HFFc6 (cell line): ENCODE measurements at places on chromosomes 5 and 9.

GRCh38 chr9:90697808-90698207 lies 55.2 kb upstream of the DIRAS2 start:
- no peak for DNase-seq

DNA sequence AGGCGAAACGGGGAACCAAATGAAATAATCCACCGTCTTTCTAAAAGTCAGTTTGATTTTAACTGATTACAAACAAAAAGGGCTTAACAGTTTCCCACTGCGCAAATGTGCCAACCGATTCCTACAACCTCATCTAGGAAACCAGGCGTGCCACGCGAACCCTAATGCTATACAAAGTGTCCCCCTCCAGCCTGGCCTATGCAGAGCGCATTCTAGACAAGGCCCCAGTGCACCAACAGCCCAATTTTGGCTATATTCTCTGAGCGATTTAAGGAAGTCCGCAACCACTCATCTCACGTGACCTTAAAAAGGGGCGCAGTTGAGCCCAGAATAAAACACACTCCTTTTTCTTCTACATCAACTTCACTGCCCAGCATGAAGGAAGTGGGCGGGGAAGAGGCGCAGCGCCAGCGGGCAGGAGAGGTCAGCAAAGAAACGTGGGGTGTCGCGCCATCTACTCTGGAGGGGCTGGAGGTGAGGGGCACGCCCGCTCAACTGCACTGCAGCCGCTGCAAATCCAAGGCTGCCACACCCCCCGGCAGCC lies 779 bp downstream of the FAM13B start:
- peak; percentile 41 for DNase-seq

- peak; percentile 97 for DNase-seq
These were observed 389.1 kb downstream of the ENC1 start for GRCh38 chr5:74251141-74252035.

GRCh38 chr5:126872561-126873354 lies 95.8 kb downstream of the LMNB1 start:
- DNase-seq: no peak

DNA sequence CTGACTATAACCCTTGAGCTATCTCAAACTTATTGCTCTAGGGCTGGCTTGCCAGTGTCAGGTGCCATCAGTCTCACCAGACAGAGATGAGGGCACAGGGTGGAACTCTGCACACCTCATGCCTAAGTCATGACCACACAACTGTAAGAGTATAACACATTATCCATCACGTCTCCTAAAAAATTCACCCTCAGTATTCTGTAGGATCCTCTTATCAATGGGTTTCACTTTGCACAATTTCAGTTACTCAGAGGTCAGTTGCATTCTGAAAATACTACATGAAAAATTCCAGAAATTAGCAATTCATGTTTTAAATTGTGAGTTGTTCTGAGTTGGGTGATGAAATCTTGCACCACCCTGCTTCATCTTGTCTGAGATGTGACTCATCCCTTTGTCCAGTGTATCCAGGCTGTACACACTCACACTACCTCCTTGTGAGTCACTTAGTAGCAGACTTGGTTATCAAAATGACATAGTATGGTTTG lies 690.9 kb upstream of the CDH18 start:
- DNase-seq: peak; percentile 47

- DNase-seq: no peak
These were observed 263.0 kb upstream of the FBXL7 start for GRCh38 chr5:15236911-15237508.

DNA sequence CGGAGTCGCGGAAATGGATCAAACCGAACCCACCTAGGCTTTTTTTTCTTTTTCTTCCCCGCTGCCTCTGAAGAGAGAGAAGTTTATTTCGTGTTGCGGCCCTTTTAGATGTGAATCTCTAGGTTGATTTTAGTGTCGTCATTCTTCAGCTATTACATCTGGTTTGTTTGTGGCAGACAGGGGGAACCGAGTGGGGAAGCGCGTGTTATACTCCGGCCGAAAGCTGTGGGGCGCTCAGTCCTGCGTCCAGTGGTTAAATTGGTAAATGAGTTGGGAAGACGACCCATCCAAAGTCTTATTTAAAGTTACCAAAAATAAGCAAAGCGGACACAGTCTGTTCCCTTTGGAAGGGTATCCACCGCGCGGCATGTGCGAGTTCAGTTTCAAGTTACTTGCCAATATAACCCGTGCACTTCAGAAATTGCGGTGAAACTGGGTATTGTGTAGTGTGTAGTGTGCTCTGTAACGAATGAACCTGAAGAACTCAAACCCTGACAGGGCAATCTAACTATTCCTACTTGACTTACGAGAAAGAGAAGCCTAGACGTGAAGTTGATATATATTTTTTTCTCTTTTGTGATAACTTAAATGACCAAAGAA lies 1.3 kb downstream of the MAN2A1 start:
- peak; percentile 75 for DNase-seq

DNA sequence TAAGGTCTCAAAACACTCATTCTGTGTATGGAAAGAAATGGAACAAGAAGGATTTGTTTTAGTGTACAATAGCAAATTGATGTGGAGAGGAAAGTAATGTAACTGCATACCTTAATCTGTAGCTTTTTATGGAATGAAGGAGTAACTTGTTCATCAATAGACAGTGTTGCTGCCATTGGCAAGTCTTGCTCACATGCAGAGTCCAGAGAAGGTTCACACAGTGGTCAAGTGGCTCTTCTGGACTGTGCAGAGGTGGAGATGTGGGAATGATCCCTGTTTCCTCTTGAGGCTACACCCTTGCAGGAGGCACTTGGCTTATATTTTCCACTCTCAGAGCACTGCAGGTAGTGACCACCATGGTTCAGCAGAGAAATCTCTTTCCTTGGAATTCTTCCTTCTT lies 132.9 kb upstream of the ANKH start:
- no peak for DNase-seq

- DNase-seq: peak; percentile 60
These were observed 2.8 kb upstream of the ADAMTS12 start for GRCh38 chr5:33894566-33894965.

- no peak for DNase-seq
These were observed 208.0 kb downstream of the CHSY3 start for GRCh38 chr5:130112246-130112645.

DNA sequence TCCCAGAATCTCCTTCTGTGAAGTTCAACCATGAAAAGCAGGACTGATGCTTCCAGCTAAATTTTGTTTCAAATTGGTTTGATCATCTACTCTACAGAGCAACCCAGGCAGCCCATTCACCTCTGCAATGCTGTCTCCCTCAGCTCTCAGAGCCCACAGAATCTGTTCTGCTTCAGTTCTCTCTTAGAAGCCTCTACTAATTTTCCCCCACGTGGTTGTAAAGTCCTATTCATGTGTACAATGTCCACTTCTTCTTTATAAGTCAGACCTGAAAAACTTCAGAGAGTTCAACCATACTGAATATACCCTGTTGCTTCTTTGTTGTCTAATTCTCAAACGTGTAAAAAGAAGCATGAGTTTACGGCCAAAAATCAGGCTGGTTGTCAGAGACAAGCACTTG lies 21.3 kb upstream of the FAM13B start:
- no peak for DNase-seq

DNA sequence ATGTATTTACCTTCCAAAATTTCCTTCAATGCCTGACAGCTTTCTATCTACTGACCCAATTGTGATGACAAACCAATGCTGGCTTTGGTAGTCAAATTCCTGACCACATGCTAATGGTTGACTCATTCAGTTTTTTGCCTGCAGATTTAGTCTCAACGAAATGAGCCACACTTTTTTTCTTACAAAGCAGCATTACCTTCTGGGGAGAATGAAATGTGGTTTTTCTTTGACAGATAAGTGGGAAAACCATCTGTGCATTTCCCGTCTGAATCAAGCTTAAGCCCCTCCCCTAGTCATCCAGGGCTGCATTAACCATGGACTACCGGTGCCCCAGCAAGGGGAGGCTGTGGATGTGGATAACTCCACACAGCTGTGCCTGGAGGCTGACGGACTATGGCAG lies 99.6 kb upstream of the TAF11L2 start:
- DNase-seq: peak; percentile 80

GRCh38 chr9:27785714-27786100 lies 212.4 kb upstream of the C9orf72 start:
- no peak for DNase-seq

- peak; percentile 36 for DNase-seq
These were observed 63.1 kb downstream of the RCL1 start for GRCh38 chr9:4855841-4856240.

GRCh38 chr5:128085413-128085812 lies 1.8 kb downstream of the SLC12A2 start:
- DNase-seq: no peak

- DNase-seq: no peak
These were observed 200.4 kb downstream of the SLF1 start for GRCh38 chr5:94818904-94819303.

DNA sequence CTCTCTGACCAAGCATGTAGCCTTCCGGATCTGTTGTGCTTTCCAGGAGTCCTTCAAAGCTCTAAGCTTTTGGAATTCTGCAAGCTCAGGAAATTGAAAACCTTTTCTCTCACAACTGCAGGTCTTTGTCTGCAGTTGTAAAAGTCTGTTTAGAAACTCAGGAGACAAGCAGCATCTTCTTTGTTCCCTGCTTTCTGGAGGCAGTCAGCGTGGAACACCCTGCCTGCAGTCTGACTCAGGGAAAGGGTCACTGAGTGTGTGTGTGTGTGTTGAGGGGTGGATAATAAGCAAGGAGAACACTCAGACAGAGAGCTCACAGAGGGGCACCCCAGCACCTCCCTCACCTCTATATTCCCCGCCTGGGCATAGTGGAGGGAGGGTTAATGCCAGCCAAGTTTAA lies 29.1 kb downstream of the KCNIP1 start:
- no peak for DNase-seq

DNA sequence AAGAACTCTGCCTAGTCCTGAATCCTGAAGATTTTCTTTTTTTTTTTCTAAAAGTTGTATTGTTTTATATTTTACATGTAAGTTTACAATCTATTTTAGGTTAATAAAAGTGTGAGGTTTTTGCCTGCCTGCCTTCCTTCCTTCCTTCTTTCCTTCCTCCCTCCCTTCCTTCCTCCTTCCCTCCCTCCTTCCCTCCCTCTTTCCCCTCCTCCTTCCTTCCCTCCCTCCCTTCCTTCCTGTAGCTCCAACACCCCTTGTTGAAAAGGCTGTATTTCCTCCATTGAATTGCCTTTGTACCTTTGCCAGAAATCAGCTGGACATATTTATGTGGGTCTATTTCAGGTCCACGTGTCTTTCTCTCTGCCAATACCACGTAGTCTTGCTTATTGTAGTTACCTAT lies 46.6 kb downstream of the CACNA1B start:
- DNase-seq: no peak

DNA sequence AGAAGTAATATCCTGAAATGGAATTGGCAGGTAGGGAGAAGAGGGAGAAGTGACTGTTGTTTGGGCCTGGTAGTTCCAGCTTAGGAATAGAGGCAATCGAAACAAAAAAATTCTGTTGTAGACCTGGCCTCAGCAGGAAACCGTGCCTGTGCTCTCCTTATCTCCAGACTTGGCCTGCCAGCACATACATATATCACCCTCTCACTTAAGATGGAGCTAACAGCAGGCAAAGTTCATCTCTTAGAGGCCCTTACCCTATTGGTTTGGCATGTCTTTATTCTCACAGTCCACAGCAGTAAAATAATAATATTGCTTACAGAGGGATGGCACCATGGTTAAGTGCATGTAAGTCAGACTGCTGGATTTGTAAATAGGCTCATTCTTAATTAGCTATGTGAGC lies 19.6 kb upstream of the TNC start:
- no peak for DNase-seq

- DNase-seq: no peak
These were observed 105.0 kb upstream of the PPP1R26 start for GRCh38 chr9:135374591-135374990.

DNA sequence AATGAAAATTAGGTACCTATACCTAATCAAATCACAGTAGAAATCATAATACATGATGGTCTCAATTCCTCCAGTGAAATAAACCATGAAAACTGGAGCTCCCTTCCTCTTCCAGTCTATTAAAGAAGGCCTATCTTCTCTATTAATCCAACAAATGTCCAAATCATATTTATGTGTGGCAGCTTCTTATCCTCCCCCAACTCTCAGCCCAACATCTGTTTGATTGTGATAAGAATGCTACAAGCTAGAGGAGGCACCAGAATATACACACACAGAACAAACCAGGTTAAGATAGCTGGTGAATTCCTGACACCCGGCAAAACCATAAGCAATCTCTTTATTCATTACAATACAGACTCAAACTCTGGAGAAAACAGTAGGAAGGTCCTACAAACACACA lies 110.8 kb downstream of the FBXL17 start:
- no peak for DNase-seq

- no peak for DNase-seq
These were observed 44.2 kb upstream of the ITGA1 start for GRCh38 chr5:52743529-52743928.

GRCh38 chr5:158121678-158122077 lies 262.7 kb upstream of the CLINT1 start:
- DNase-seq: no peak

- DNase-seq: no peak
These were observed 41.0 kb downstream of the FGD3 start for GRCh38 chr9:92988215-92988768.
